ENCODE measurements at places on chromosomes 2 and 18.

DNA sequence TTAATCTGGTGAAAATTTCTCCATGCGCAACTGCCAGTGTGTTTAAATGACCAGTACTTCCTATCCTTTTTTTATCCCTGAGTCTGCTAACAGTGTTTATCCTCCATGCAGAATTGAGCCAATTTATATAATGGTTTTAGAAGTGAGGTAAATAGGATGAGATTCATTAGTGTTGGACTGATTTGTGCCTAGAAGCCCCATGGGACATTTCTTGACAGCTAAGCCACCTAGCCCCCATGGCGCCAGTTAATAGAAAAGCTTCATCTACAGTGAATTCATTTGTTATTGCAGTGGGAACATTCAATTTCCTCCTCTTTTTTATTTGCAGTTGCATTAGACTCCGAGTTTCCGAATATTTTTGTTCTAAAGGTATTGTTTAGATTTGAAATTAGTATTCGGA is 175.6 kb downstream of the ARL6IP6 start:
- DNase-seq = no peak

DNA sequence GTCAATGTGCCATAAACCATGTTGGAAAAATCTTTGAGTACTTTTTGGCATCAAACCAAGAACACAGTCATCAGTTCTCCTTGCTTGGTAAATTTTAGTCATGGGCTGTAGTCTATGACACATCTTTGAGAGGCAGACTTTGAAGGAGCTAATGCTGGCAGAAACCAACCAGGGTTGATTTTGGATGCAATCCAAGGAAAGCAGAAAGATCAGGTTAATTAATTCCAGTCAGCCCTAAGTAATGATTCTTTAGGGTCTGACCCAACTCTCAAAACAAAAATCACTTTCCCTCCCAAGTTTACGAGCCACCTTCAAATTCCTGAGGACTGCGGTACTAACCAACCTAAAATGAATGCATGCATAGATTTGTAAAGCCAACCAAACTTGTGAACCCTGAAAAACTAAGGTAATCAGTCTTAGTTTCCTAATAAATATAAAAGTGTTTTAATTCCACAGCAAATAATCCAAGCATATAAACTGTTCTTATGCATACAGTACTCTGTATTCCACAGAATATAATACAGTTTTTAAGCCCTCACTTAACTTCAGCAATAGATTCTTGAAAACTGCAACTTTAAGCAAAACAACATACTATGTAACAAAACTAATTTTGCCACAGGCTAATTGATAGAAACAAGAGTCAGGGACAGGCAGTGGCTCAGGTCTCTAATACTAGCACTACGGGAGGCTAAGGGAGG is 22.0 kb downstream of the AP1S3 start:
- DNase-seq = no peak

DNA sequence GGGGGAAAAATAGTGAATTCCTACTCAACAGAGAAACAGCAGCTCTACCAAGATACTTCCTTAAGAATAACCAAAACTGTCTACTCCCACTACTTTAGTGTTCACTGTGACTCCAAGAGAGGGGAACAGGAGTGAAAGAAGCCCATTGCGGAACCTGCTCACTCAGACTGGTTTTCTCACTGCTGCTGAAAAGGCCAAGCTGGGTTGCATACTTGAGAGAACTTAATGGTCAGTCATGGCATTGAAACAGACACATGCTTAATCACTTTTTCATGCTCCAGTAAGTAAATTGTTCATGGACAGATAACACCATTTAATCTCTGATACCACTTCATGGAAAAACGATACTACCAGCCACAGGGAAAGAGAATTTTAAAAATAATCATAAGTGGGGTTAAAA is 35.7 kb upstream of the SLC8A1 start:
- DNase-seq = no peak

- DNase-seq = no peak
Measured at GRCh38 chr2:122447237-122447636, 691.8 kb downstream of the TSN start.

- DNase-seq = no peak
Measured at GRCh38 chr2:3646446-3646845, 11.6 kb upstream of the ALLC start.

GRCh38 chr2:128597121-128597762 is 278.6 kb upstream of the HS6ST1 start:
- DNase-seq = no peak

GRCh38 chr18:58624011-58624410 is 4.9 kb downstream of the ALPK2 start:
- no peak for DNase-seq

- DNase-seq = no peak
Measured at GRCh38 chr2:233240897-233241296, 10.6 kb upstream of the ATG16L1 start.

DNA sequence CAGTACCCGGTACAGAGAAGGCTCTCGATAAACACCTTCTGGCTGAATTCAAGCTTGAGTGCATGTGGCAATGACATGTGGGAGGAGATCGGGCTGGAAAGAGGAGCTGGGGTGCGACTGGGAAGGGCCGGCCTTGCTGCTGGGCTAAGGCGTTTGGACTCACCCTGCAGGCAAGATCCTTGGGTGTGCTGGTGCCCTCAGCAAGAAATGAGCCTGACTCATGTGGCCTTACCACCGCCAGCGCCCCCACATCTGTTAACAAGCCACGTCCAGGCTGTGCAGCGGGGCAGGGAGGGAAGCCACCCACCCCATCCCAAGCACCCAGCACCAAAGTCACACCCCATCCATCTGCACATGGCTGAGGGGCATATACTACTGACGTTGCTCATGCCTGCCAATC is 1.3 kb downstream of the HS1BP3 start:
- DNase-seq = no peak

GRCh38 chr18:80147418-80148325 is 38.6 kb downstream of the ADNP2 start:
- peak; percentile 78 for DNase-seq

GRCh38 chr2:112317303-112318158 is 42.1 kb downstream of the ZC3H6 start:
- DNase-seq = no peak

- DNase-seq = no peak
Measured at GRCh38 chr2:12577091-12577490, 139.6 kb upstream of the TRIB2 start.

GRCh38 chr2:210593166-210593565 is 36.8 kb downstream of the CPS1 start:
- no peak for DNase-seq

- no peak for DNase-seq
Measured at GRCh38 chr2:102168026-102168771, 18.6 kb upstream of the IL1RL2 start.

DNA sequence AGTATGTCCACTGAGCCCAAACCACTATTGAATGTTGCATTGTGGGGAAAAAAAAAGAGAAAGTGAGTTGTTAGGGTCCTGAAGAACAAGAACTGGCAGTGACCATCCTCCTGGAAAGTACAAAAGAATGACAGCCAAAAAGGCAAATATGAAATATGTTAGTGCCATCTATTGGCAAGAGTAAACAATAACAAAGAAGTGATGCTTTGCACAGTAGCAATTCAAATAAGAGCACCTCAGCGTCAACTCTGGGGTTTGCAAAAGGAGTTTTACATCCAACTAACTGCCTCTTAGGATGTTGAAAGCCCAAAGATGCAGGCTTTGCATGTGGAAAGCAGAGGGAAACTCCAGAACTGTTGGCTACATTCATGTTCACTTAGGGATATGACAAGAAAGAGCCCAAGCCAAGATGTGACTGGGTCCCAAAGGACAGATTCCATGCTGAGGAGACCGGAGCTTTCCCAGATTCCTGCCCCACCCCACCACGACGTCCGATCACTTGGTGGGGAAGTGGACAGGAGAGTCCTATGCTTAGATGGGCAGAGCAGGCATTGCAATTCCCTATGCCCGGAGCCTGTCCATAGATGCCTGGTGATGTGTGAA is 15.6 kb downstream of the TRABD2A start:
- no peak for DNase-seq

GRCh38 chr18:77013811-77014521 is 118.6 kb downstream of the MBP start:
- no peak for DNase-seq

DNA sequence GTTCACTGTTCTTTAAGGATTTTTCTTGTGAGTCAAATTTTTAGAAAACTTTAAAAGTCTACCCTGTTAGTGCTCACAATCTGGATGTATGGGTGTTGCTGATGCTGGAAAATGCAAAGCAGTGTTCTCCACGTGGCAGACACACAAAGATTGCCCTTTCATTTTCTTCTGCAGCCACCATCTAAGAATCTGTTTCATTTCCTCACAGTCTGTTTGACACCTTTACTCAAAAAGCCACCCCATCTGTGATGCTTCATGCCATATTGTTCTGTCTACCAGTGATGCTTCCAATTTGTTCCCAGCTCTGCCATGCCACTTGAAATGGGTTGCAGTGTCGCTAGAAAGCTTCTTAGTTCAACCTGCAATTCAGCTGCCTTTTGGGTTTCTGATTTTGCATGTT is 464.2 kb upstream of the UBE2E3 start:
- no peak for DNase-seq

GRCh38 chr2:150847578-150847977 is 360.1 kb upstream of the RND3 start:
- no peak for DNase-seq

GRCh38 chr2:172048508-172049503 is 36.5 kb upstream of the DLX1 start:
- DNase-seq = no peak

GRCh38 chr2:226487573-226487972 is 312.0 kb downstream of the IRS1 start:
- DNase-seq = no peak

DNA sequence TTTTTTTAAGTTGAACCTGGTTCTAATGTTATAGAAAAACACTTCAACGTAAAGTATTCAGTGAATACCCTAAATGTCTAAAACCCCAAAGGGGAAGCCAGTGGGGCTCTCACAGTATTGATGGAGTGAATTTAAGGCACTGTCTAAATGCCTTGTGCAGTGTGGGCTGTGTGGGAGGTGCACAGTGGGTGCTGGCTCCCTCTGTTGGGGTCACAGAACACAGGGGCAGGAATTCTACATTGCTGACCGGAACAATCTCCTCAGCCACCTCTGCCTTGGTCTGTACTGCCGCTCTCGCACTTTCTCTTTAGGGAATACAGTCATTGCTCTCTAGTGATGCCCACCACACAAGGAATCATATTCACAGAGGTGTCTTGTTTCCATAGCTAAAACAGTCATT is 45.4 kb downstream of the SPRED2 start:
- DNase-seq = no peak

DNA sequence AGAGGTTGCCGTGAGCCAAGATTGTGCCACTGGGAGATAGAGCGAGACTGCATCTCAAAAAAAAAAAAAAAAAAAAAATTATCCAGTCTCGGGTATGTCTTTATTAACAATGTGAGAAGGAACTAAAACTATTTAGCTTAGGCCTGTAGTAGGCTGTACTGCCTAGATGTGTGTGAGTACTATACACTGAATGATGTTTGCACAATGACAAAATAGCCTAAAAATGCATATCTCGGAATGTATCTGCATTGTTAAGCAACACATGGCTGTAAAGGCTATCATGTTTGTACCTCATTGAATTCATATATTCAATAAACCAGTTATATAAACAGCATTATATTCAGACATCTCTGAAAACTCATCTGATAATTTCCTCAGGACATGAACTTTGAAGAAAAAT is 191.2 kb upstream of the SESTD1 start:
- DNase-seq = no peak

- DNase-seq = no peak
Measured at GRCh38 chr2:106521016-106521415, 33.9 kb downstream of the CD8B2 start.

DNA sequence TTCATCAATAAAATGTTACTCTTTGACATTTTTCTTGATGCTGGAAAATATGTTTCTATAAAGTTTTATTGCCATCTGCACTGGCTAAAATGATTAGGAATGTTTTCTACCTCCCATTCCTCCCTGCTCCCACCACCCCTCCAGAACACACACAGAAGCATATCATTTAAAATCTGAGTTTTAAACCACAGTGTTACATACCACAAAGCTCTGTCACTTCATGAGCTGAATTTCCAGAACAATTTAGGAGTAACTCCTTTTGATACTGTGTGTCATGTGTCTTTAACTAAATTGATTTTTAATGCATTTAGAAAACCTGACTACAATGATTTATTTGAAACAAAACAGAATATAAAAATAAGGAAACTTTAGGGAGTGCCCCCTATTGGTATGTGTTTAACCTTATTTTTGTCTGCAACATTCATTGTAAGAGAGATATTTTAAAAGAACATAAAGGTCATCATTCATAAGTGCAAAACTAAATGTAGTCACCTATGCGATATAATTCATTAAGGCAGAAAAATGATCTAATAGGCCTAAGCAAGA is 52.0 kb downstream of the FEZ2 start:
- DNase-seq = no peak

DNA sequence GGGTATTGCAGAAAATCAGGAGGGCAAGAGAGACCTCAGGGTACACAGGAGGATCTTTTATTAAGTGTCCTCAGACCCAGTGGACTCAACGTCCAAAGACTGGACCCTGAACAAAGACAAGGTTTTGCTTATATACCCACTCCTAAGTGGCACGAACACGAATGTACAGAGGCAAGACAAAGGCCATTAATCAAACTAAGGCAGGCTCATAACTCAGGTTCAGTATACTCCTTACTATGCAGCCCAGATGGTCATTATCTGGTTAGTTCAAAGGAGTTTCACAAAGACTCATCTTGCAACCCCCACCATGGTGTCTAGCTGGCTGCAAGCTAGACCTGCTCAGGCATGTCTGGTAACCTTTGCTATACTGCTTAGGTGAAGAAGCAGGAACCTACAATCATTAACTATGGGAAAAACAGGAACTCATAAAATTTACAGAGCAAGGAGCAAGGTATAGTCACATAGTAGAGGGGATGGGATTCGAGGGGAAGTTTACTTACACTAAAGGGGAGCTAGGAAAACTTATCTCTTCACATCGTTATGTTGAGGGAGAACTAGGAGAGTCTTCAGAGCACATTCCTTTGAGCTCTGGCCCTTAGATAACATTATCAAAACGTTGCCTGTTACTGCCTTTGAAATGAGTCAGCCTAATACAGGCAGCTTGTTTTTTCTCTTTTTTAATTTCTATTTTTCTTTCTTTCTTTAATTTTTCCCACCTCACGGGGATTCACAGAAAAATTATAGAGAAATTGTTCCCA is 33.9 kb downstream of the SLC4A3 start:
- no peak for DNase-seq
